ENCODE measurements at places on chromosomes 6 and 20.

DNA sequence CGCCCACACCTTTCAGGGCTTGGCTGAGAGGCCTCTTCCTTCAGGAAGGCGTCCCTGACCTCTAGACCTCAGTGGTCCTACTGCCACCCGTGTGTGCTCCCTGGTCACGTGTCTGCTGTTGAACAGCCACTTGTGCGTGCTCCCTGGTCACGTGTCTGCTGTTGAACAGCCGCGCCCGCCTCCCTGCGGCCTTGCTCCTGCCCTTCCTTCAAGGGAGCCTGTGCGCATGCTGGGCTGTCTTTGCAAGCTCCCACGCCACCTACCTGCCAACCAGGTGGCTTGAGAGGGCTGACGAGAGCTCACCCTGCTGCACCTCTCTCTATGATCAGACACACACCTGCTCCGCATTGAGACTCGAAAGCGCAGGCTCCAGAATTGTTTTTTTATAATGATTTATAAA lies 179.3 kb downstream of the BMP7 start:
- DNase-seq = no peak

DNA sequence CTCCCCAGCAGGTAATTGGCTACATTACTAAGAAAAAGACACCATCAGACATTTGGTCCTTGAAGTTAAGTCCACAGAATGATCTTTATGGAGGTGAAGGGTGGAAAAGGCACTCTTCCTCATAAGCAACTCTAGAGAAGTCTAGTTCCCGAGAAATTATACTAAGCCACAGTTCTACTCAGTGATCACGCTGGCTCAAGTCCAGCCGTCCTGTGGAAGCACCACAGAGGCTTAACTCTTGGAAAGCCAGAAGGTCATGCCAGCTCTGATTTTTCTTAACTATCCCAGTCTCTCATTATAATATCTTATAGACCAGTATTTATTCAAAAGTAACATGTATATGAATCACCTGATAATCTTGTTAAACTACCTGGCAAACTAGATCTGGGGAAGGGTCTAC lies 258.5 kb downstream of the EYA4 start:
- no peak for DNase-seq

DNA sequence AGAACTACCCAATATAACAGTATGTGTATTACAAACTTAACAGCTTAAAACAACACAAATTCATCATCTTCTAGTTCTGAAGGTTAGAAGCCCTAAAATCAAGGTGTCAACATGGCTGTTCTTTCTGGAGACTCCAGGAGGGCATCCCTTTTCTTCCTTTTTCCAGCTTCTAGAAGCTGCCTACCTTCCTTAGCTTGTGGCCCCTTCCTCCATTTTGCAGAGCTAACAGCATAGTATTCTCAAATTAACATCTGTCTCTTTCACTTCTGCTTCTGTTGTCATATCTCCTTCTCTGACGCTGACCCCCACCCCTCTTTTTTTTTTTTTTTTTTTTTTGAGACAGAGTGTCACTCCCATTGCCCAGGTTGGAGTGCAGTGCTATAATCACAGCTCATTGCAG lies 52.8 kb upstream of the AKIRIN2 start:
- DNase-seq = no peak

- DNase-seq = no peak
These were observed 42.8 kb upstream of the STMND1 start for GRCh38 chr6:17059022-17059421.

- no peak for DNase-seq
These were observed 296.4 kb downstream of the PAX1 start for GRCh38 chr20:22001886-22002285.

DNA sequence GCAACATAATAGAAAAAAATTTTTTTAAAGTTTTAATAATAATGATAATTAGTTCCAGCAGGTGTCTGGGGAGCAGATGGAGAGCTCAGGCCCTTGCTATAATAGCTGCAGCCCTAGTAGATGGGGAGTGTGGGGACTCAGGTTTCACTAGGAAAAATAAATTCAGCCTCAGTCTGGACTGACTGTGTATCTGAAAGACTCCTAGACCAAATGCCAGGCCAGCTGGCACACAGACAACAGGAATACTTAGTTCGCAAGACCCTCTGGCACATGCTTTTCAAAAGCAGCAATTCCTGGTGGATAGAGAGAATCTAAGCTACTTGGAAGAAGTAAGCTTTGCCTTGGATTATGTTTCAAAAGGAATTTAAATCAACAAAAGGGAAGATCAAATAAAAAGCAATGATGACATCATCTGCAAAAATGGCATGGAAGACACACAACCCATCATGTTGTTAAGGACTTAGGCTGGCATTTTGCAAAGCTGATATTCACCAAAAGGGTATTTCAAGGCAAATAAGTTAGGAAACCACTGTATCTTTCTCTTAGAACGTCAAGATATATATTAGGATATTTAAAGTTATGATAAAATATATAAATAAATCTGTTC lies 107.8 kb downstream of the RNGTT start:
- no peak for DNase-seq

DNA sequence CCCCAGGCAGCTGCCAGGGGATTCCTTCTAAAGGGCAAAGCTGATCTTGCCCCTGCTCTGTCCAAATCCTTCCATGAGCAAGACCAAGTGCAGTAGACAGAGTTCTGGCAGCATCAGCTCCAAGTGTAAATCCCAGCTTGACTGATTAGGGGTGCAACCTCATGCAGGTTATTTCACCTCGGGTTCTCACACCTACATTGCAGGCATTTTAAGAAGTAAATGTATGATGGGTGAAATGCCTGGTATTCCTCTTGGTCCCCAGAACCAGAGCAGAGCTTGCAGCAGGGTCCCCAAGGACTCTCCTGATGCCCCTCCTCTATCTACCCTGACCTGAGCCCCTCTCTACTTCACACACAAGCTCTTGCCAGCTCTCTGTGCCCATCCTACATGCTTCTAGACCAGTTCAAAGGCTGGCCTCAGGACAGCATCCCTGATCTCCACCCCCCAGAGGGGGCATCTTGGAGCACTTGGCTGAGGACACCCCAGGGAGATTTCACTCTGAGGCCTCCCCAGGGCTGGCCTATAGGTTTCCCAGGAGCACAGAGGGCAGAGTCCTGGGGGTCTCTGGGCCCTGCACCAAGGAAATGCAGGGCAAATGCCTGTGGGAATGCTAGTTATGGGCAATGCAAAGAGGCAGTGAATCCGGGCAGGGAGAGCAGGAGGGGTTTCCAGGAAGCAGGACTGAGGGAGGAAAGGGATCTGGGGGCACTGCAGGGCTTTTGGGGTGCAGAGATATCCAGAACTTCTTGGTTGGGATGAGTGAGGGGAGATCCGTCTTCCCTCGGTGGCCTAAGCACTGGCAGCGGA lies 1.0 kb downstream of the LZTS3 start:
- DNase-seq = no peak

GRCh38 chr6:56864171-56864616 lies 90.7 kb upstream of the BEND6 start:
- no peak for DNase-seq

DNA sequence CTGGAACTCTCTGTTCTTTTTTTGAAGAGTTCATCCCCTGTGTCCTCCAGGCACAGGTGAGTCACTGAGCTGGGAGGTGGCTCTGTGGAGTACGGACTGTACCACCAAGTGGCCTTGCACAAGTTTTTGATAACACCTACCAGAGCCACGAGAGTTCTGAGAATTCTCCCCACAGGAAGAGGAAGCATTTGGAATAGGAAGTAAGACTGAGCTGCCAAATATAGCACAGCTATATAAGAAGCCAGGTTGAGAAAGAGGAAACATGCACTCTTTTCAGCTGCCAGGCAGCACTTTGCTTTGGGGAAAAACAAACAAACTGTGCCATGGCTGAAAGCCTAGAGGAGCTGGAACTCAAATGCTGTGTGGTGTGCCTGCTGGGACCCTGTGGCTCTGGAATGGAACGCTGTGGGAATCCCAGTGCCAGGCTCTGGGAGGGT lies 70.8 kb upstream of the RIPOR2 start:
- DNase-seq = peak; percentile 87

- peak; percentile 89 for DNase-seq
These were observed 113.9 kb upstream of the NAA20 start for GRCh38 chr20:19903168-19903811.

- no peak for DNase-seq
These were observed 69.6 kb downstream of the JAG1 start for GRCh38 chr20:10603971-10604864.

DNA sequence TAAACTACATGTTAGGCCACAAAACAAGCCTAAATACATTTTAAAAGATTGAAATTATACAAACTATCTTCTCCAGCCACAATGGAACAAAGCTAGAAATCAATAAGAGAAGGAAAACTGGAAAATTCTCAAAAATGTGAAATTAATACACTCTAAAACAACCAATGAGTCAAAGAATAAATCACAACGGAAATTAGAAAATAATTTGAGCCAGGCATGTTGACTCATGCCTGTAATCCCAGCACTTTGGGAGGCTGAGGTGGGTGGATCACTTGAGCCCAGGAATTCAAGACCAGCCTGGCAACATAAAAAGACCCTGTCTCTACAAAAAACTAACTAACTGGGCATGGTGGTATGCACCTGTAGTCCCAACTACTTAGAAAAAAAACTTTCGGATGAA lies 6.3 kb upstream of the WFDC13 start:
- DNase-seq = no peak

- no peak for DNase-seq
These were observed 154.2 kb upstream of the TSHZ2 start for GRCh38 chr20:52817981-52818380.

- no peak for DNase-seq
These were observed 10.7 kb downstream of the ANKRD6 start for GRCh38 chr6:89443658-89444057.

- peak; percentile 23 for DNase-seq
These were observed 812 bp upstream of the SMIM13 start for GRCh38 chr6:11092668-11093375.

DNA sequence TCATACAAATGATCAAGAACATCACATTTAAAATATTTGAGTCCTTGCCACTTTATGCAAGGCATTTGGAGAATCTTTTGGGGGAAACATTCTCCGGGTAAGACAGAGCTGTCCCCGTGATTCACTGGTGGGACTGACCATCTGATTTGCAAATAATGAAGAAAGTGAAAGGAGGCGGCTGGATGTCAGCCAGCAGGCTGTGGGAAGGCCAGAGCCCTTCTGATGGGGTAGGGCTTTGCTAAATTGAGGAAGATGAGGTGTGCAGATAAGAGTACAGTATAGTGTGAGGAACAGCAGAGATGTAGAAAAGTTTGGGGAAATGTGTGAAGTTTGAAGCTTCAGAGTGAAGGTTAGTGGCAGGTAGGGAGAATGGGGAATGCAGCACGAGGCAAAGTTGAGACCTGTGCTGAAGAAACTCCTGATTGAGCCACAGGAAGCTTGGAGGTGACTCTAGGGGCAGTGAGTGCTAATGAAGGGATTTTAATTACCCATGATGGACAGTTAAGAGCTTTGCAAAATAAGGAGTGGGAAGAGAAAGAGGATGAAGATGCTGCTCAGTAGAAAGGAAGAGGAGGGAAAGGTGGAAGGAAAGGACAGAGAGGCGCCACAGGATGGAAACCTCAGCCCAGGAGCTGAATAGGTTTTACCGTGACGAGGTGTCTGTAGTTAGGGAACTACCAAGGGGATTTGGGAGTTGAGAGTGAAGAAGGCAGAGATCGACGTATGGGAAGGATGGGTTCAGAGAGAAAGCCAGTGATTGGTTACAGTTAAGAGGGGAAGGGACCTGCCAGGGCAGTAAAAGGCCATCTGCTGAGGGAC lies 68.7 kb downstream of the SNX9 start:
- DNase-seq = peak; percentile 63

GRCh38 chr6:116514111-116514510 lies 2.7 kb downstream of the CALHM5 start:
- DNase-seq = no peak

DNA sequence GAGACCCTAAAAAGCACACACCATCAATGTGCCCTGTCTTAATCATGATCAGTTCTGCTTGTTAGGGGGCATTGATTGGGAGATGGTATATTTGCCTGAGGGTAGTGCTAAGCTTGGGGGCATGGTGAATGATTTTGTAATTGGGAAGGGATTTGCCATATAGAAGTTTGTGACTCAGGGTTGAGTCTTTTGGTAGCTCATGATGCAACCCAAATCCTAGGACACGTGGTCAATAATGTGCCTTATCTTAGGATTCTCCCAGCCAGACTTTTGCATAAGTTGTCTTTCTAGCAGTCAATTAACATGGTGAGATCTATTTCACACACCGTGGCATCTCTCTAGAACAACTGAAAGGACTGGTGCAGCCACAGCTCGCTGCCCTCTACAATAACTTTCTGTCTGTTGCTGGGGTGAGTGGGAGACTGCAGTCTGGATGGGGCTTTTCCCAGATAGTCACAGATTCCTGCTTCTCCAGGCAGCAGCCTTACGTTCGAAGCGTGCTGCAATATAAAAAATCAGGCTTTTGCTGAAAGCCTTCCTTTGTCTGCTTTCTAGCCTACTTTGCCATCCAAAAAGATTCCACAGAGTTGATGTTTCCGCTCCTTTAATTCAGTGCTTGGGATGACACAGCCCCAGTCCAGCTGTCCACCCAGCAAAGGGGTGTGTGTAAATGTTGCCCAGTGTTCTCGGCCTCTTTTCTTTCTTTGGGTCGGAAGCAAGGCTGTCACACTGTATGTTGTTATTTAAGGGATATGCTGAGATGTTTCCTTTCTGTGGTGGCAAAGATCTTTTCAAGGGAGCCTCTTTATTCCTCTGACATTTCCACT lies 58.9 kb downstream of the ID4 start:
- no peak for DNase-seq

DNA sequence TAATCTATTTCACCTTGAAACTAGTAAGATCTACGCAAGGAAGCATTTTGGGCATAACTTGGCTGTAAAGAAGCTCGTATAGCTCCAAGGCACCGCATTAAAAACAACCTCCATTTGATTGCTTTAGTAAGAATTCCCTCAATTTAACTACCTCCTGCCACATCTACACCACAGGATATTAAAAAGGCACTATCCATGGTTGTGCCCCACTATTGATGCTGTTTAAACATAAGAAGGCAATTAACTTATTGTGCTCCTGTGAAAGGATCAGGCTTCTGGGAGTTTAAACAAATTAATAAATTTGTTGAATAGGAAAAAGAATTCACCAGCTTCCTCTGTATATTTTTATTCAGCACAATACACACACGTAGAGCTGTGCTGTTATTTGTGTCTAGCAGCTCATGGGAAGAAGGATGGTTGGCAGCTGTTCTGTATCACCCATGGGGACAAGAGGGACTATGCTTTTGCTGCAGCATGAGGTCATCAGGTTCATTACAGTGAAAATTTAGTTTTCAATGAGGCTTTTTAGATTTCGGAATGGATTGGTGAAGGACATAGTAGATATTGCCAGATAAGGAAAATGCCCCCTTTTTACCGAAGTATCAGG lies 513.3 kb downstream of the HAO1 start:
- no peak for DNase-seq

GRCh38 chr6:74466572-74466971 lies 739.3 kb downstream of the COL12A1 start:
- no peak for DNase-seq

All from suppressor macrophage treated with lipopolysaccharide for 4 hours (primary cell).